Foreskin fibroblast (primary cell): ENCODE measurements at places on chromosomes 13 and 19.

DNA sequence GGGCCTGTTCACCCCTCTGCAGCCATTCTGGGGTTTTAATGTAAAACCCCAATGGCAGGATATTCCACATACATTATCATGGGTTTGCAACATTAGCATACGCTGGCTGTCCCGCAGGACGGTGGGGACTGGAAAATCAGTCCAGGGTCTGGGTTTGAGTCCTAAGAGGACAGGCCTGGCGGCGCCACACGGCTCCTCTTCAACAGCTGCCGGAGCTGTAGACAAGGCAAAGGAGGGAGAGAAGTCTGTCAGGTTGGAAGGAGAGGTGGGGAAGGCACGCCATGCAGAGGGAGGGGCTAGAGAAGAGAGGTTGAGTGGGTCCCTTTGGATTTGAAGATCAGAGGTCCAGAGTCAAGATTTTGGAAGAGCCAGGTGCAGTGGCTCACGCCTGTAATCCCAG lies 11.9 kb downstream of the NFKBID start:
- DNase-seq: no peak

GRCh38 chr13:26727633-26728032 lies 33.0 kb downstream of the GPR12 start:
- DNase-seq: no peak

DNA sequence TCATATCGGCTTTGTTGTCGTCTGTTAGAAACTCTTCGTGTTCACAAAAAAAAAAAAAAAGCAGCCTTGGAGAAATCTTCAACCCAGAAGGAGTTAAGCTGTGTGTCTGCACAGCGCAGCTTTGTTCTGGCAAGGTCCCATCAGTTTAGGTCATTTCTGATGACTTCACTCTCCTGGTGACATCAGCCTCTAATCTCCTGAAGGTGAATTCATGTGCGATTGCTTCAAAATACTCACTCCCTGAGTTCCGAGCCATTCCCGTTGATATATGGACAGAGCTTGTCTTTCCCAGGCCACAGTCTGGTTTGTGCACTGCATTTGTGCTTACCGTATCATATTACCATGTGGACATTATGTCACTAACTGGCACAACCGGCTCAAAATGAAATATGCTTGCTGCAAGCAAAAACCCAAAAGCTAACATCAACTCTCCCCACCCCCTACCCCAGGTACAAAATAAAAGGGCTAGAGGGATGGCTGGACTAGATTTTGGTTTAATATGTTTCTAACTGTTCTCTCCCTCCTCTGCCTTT lies 342.4 kb downstream of the KCNRG start:
- DNase-seq: peak; percentile 70

- no peak for DNase-seq
Observed at GRCh38 chr13:70183041-70183440, 74.8 kb upstream of the KLHL1 start.

DNA sequence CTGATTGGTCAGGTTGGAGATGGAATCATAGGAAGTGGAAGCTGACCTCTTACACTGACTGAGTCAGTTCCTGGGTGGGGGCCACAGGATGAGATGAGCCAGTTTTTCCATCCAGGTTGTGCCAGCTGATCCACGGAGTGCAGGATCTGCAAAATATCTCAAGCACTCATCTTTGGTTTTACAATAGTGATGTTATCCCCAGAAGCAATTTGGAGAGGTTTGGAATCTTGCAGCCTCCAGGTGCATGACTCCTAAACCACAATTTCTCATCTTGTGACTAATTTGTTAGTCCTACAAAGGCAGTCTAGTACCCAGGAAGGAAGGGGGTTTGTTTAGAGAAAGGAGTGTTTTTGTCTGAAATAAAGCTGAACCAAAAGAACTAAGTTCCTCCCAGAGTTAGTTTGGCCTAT lies 212.8 kb downstream of the SLITRK6 start:
- peak; percentile 66 for DNase-seq

GRCh38 chr13:78675112-78675511 lies 16.2 kb upstream of the OBI1 start:
- no peak for DNase-seq

- DNase-seq: peak; percentile 63
Observed at GRCh38 chr13:33487575-33488243, 202.2 kb upstream of the STARD13 start.

GRCh38 chr19:13087795-13088537 lies 14.7 kb downstream of the LYL1 start:
- no peak for DNase-seq

GRCh38 chr19:10339380-10339960 lies at the start of gene ICAM3:
Gene ICAM3, minus strand, starts transcription at chr19:10339624. Its CDS starts 10 bp downstream, at chr19:10339614.
- DNase-seq: no peak

GRCh38 chr13:65653613-65654012 lies 1576.5 kb downstream of the PCDH9 start:
- peak; percentile 48 for DNase-seq

GRCh38 chr13:71858647-71859046 lies 8.4 kb downstream of the DACH1 start:
- DNase-seq: no peak
